ENCODE measurements at places on chromosomes 11 and 22.

GRCh38 chr11:96464700-96465307 is 75.0 kb downstream of the JRKL start:
- DNase-seq: peak; percentile 56

GRCh38 chr22:22060200-22061084 is 77.9 kb upstream of the TOP3B start:
- DNase-seq: peak; percentile 23

DNA sequence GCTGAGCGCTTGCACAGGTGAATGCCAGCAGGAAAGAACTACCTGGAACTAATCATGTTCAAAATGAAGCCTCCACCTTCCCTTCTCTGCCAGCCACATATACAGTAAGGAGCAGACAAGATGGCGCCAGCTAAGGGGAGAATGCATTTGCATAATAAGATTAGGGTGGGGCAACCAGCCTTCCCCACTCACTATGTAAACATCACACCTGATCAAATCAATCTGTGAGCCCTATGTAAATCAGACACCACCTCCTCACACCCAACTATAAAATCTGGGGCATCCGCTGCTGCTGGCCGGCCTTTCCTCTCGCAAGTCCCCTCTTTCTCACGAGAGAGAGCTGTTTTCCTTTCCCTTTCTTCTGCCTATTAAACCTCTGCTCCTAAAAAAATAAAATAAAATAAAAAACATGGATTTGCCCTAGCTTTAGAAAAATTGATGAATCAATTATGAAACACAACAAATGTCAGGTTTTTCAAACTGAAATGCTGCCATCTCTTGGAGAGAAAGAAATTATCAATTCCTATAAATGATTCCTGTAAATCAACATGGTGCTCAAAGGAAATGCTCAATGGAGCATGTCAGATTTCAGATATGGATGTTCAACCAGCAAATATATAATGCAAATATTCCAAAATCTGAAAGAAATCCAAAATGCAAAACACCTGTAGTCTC is 108.9 kb downstream of the SGSM3 start:
- DNase-seq: no peak

DNA sequence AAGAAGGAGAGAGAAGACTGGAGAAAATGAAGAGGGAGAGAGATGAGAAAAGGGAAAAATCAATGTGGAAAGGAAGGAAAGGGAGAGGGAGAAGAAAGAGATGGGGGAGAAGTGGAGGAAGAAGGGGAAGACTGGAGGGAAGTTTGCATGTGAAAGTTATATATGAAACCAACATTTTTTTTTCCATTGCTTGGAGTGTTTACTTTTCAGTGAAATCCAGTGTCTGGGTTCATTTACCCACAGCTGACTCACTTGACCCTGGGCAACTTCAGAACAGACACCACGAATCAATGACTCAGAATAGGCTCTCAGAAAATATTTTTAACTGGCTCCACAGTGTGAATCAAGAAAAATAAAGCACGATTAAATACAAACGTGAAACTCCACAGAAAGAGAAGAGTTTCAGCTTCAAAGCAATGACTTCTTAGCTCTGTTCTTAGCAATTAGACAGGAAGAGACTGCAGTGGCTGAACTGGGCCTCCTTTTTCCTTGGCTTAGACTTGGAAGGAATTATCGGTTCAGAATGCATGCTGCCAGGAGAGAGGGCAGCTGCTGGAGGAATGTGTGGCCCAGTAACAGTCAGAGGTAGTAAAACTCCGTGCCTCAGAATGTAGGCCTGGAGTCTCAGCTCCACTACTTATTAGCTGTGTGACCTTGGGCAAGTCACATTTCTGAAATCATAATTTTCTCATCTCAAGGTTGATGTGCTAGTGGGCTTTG is 237.5 kb downstream of the MIAT start:
- no peak for DNase-seq

GRCh38 chr11:8328231-8328794 is 64.6 kb upstream of the LMO1 start:
- DNase-seq: no peak

DNA sequence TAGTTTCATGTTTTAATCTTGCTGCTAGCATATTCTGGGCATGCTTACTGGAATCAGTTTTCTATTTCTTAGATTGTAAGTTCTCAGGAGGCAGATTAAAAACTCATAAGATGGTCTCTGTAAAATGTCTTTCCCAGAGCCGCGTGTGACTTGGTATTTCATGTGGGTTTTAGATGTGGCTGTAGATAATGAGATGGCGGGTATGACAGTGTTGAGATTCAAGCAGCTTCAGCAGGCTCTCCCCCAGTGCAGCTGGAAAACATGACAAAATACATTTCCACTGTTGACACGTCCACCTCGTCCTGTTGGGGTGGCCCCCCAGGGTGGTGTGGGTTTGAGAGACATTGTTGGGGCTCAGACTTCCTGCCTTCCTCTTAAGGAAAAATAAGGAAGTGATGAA is 106.8 kb downstream of the KIRREL3 start:
- no peak for DNase-seq

- DNase-seq: no peak
Observed at GRCh38 chr11:114187173-114187572, 109.0 kb upstream of the NNMT start.

GRCh38 chr11:126585774-126586491 is 230.4 kb downstream of the ST3GAL4 start:
- DNase-seq: no peak

DNA sequence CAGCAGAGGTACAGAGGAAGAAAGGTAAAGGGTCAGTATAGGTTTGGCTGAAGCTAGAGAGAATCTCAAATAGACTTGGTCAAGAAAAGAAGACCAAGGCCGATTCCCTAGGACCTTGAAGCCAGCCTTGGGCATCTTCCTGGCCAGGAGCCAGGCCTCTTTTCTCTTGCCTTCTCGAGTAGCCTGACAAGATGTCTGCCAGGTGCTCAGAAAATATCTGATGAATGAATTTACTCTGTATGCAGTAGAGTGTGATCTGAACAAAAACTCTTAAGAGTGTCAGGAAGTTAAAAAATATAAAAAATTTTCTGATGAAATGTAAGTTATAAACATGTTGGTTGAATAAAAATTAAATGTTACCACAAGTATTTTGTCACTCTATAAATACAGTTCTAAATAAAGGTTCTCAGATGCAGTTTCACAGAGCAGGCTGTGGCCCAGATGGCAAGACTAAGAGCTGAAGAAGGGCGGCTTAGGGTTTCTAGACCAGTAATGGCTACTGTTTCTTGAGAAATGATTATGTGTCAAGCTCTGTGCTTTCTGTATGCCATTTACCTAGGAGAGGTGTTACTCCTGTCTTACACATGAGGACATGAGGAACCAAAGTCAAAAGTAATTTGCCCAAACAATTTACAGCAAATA is 98.1 kb downstream of the ATXN10 start:
- no peak for DNase-seq

DNA sequence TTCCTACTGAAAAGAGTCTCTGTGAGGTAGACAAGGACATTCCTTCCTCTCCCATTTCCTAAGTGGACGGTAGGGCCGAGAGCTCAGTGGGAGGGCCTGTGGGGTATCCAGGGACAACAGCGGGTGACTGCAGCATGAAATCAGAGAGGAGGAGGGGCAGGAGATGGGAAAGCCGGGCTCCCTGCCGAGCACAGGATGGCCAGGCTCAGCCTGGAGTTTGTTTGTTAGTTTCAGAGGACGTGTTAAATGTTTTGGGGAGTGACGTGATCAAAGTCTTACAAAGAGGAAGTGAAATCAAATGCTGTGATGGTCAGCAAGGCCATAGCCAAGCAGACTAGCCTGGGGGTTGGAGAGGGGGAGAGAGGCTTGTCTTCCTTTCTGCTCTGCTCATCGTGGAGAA is 152.7 kb downstream of the ADAMTS15 start:
- no peak for DNase-seq

DNA sequence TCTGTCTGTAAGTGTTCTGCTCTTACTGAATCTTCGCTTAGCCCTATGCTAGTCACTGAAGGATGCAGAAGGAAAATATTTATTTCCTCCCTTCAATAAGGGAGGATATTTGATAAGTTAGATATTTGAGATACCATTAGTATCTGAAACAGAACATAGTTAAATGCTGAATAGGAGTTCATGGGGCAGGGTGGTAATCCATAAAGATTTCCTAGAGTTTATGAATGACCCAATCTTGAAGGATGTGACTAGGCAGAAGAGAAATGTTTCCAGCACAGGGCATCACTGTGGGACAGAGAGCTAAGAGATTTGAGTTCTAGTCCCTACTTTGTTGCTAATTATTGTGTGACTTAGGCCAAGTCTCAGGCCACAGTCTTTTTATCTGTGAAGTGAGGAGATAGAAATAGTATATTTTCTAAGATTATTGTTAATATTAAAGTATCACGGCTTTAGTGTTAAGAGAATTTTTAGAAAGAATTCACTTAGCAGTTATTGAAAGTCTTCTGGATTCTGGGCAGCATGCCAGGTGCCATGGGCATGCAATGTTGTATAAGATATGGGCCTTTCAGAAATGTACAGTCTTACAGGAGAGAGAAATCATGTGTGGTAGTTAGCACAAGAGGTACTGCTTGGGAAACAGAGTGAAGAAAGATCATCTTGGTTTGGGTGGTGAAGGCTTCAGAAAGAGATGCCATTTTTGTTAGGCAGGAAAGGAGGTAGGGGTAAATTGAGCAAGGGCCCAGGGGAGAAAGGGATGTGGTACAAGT is 24.0 kb downstream of the SWAP70 start:
- DNase-seq: no peak

GRCh38 chr11:74269161-74269811 is 42.2 kb downstream of the P4HA3 start:
- peak; percentile 8 for DNase-seq

DNA sequence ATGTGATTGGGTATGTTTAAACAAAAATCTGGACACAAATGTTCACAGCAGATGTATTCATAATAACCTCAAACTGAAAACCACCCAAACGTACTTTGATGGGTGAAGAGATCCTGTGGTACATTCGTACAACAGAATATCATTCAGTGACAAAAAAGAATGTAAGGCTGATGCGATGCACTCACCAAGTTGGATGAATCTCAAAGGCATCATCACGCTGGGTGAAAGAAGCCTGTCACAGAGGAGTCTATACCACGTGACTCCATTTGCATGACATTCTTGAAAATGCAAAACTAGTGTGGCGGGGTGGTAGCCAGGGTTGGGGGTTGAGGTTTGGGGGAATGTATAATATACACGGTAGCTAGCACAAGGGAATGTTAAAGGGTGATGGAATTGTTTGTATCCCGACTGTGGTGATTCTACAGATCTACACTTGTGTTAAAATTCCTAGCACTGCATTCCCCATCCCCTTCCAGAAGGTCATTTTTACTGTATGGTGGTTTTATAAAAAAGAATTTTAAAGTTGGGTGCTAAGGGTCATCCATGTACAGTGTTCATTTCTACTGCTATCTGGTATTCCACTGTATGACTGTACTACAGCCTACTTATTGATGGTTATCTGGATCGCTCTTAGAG is 35.0 kb upstream of the SLC25A1 start:
- DNase-seq: no peak
